ENCODE measurements at places on chromosomes 7 and 10. TPM values are rescaled to one million over a fixed set of nuclear protein-coding genes. Genes with fewer than 3 reads are reported as not detected.
A peak's percentile ranks its signal among the peaks of the same experiment; 100 is the strongest.

The VPS37D gene
- 2.0 TPM for total RNA-seq

The SORCS1 gene
- 1.1 TPM for total RNA-seq

GRCh38 chr10:79022565-79023230 lies 46.1 kb upstream of the ZMIZ1 start:
- peaks cover 10% of the 10 kb centered on the region for H3K4me1 ChIP-seq
- H3K27ac ChIP-seq: no peak overlapping the region
- H3K4me3 ChIP-seq: no peak overlapping the region
- H3K27me3 ChIP-seq: no peaks in the 10 kb centered on the region
- peak; percentile 74 for DNase-seq
- H3K36me3 ChIP-seq: no peaks in the 10 kb centered on the region

DNA sequence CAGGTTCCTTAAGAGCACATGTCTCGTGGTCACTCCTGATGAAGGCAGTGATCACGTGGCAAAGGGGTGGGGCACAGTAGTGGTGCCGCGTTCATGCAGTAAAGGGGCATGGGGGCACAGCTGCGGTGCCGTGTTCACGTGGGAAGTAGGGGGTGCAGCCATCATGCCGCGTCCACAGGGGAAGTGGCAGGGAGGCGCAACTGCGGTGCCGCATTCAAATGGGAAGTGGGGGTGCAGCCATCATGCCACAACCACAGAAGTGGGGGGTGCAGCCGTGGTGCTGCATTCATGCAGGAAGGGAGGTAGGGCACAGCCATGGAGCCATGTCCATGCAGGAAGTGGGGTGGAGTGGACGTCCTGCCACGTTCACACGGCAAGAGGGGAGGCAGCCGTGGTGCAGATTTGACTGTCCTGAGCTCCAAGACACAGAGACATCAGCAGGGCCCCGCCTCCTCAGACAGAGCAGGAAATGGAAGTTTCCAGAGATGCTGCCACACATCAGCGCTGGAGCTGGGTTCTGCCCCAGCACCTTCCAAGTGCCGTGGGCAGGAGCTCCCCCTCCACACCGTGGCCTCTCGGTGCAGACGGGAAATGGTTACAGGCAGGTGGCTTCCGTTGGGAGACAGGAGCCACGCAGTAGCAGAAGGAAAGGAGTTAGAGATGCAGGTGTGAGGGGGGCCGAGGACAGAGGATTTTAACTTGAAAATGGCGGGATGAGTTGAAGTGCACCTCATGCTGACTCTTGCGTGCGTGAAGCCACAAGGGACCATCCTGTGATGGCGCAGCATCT lies 95.0 kb upstream of the DDC start:
- peaks cover 66% of the 10 kb centered on the region for H3K4me1 ChIP-seq
- no peaks in the 10 kb centered on the region for H3K27me3 ChIP-seq
- no peak overlapping the region for H3K4me3 ChIP-seq
- no peak overlapping the region for H3K27ac ChIP-seq

DNA sequence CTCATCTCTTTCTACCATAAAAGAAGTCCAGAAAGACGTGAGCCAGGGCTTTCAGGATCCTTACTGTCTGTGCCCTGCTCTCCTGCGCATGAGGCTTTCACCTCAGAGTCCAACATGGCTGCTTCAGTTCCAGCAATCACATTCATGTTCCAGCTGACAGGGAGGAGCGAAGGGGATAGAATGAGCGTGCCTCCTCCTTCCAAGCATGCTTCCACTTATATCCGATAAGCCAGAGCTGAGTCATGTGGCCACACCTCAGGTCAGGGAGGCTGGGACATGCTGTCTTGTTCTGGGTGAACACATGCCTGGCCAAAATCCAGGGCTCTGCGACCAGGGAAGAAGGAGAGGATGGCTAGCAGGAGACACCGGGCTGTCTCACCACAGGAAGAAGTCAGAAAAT lies 248.2 kb downstream of the SKAP2 start:
- no peak overlapping the region for H3K4me3 ChIP-seq
- H3K36me3 ChIP-seq: no peaks in the 10 kb centered on the region
- H3K4me1 ChIP-seq: no peaks in the 10 kb centered on the region
- no peaks in the 10 kb centered on the region for H3K27me3 ChIP-seq
- DNase-seq: no peak

DNA sequence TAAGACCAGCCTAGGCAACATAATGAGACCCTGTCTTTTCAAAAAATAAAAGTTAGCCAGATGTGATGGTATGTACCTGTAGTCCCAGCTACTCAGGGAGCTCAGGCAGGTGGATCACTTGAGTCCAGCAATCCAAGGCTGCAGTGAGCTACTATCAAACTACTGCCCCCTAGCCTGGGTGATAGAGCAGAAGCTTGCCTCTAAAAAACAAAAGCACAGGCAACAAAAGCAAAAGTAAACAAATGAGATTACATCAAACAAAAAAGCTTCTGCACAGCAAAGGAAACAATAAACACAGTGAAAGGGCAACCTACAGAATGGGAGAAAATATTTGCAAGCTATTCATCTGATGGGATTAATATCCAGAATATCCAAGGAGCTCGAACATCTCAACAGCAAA lies 65.4 kb downstream of the FANK1 start:
- H3K4me3 ChIP-seq: no peak overlapping the region
- H3K27me3 ChIP-seq: no peaks in the 10 kb centered on the region
- no peak overlapping the region for H3K27ac ChIP-seq
- no peak for DNase-seq

DNA sequence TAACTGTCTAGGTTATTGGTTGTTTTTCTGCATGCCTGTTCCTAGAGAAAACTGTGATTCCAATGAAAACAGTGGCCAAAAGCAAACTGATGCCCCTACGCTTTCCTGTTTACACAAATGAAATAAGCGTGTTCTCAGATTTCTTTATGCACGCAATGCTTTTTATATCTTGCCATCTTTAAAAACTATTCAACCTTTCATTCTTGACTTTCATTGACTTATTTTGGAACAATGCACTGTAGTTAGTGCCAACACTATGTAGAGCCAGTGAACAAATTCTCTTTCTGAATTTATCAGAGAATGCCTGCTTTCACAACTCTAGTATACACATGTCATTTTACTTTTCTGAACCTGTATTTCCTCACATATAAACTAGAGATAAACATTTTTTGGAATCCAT lies 86.6 kb downstream of the CABCOCO1 start:
- no peak for DNase-seq
- H3K4me3 ChIP-seq: no peak overlapping the region
- no peaks in the 10 kb centered on the region for H3K27me3 ChIP-seq
- no peak overlapping the region for H3K27ac ChIP-seq

- no peaks in the 10 kb centered on the region for H3K4me1 ChIP-seq
- no peak overlapping the region for H3K27ac ChIP-seq
- no peaks in the 10 kb centered on the region for H3K27me3 ChIP-seq
- no peak overlapping the region for H3K4me3 ChIP-seq
- no peaks in the 10 kb centered on the region for H3K36me3 ChIP-seq
These were observed 54.3 kb downstream of the ABCC2 start for GRCh38 chr10:99836711-99837110.

DNA sequence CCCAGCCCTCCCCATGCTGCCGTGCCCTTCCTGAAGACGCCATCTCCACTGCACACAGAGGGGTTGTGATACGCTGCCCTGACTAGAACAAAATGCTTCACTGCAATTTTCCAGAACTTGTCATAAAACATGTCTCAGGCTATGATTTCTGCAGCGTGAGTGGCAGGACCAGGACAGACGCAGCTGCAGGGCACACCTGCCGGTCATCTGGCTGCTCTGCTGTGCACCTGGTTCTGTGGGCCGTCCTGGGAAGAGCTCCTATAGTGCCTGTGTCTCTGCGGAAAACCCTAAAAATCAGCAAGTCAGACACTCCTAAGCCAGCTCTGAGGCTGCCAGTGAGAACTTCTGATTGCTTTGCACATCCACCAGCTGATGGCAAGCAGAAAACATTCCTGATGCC lies 39.7 kb upstream of the DIP2C start:
- H3K27ac ChIP-seq: no peak overlapping the region
- H3K4me3 ChIP-seq: no peak overlapping the region
- no peak for DNase-seq
- H3K36me3 ChIP-seq: no peaks in the 10 kb centered on the region
